ENCODE measurements at places on chromosomes 4 and X. TPM values are rescaled to one million over a fixed set of nuclear protein-coding genes. Genes with fewer than 3 reads are reported as not detected.

Gene PLCXD1
- 21.7 TPM for total RNA-seq

Gene MAML3
- 31.0 TPM for total RNA-seq

Gene MORC4
- 4.5 TPM for total RNA-seq

Gene GABRA4
- total RNA-seq: 0.13 TPM

Gene CXCL1
- total RNA-seq: 1.7 TPM

Gene SLC38A5
- 21.7 TPM for total RNA-seq

Gene CFI
- 2.6 TPM for total RNA-seq

Gene SH2D1A
- total RNA-seq: not detected

Measured in endothelial cell (in vitro differentiated cells).